ENCODE measurements at places on chromosomes 6 and 20. TPM values are rescaled to one million over a fixed set of nuclear protein-coding genes. Genes with fewer than 3 reads are reported as not detected.

- no peak for DNase-seq
Observed at GRCh38 chr6:170268216-170269129, 22.4 kb downstream of the DLL1 start.

- DNase-seq: no peak
Observed at GRCh38 chr6:140758169-140758877, 1374.4 kb upstream of the GJE1 start.

LCA5 gene
- total RNA-seq: 10.1 TPM

DNA sequence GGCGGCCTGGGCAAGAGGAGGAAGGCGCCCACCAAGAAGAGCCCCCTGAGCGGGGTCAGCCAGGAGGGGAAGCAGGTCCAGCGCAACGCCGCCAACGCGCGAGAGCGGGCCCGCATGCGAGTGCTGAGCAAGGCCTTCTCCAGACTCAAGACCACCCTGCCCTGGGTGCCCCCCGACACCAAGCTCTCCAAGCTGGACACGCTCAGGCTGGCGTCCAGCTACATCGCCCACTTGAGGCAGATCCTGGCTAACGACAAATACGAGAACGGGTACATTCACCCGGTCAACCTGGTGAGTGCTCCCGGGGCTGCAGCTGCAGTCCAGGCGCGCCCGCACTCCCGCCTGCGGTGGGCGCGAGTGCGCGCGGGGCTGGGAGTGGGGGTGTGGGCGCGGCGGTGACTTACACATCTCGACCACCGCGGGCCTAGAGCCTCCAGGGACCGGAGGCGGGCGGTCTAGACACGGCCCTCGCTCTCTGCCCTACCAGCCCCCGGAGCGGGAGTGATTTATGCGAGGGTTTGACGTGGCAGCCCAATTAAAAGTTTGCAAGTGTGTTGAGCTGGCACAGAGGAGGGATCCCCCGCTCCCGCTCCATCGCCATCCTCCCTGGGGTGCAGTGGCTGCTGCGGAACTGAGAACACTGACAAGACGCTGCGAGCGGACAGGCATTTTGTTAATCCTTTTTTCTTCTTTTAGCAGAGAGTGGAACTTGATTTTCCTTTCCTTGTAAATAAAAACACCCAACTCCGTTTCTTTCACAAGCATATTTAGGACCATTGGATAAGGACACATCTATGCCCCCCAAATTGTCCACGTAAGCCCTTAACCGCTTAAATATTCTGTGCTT lies 867 bp downstream of the TCF21 start:
- no peak for DNase-seq
